Calu3 (cell line): ENCODE measurements at places on chromosomes 5 and 9. TPM values are rescaled to one million over a fixed set of nuclear protein-coding genes. Genes with fewer than 3 reads are reported as not detected.

ZNF883 gene
- 2.0 and 2.2 TPM in 2 replicates for total RNA-seq

RASGEF1C gene
- total RNA-seq: not detected in 2 replicates

CD274 gene
- 1.9 and 3.6 TPM in 2 replicates for total RNA-seq

ARRDC1 gene
- total RNA-seq: 86.4 and 93.7 TPM in 2 replicates

SPINK13 gene
- total RNA-seq: not detected in 2 replicates

APBA1 gene
- total RNA-seq: 4.4 and 6.7 TPM in 2 replicates

- H3K4me1 ChIP-seq: peaks cover 25% of the 10 kb centered on the region
- H3K27me3 ChIP-seq: peaks cover 10% of the 10 kb centered on the region
- H3K27ac ChIP-seq: no peak overlapping the region
- DNase-seq: no peak
- peaks cover 16% of the 10 kb centered on the region for H3K36me3 ChIP-seq
Observed at GRCh38 chr5:132224716-132225115, 2.9 kb downstream of the P4HA2 start.

DNA sequence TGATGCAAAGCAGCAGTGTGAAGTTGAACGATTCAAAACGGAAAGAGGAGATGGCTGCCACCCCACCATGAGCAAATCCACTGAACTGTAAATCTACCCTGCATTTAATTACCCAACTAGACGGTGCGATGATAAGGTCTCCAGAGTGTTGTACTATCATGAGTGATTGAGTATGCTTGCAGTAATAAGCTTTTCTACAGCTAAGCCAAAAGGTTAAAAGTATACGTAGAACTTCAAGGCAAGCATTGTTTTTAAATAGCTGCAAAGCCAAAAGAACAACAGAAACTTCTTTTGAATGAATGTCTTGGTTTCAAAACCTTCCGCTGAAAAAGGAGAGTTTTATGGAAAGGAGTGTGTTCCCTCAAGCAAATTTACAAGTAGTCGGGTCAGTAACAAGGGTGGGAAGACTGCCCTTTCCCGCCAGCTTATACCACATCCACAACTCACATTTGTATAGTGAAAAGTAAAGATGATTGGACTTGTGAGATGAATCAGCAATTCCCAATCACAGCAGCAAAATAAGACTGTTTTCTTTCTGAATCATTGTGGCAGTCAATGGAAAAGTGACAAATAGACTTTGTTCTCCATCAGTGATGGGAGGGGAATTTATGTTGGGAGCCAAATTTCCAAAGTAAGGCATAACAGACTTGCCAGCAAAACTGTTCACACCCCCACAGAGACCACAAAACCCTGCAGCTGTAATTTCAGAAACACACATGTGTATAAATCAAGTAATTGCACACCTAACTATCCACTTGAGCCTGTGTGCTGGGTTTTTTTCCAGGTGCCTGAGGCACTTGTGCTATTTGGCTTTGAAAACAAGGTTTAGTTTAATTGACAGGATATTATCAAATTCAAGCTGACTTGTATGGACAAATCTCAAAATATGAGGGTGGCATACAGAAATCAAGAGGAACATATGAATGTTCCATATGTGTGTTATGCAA, 407.7 kb upstream of the GRAMD2B start:
- H3K4me1 ChIP-seq: peaks cover 18% of the 10 kb centered on the region
- H3K4me3 ChIP-seq: no peak overlapping the region
- H3K27ac ChIP-seq: no peak overlapping the region
- H3K36me3 ChIP-seq: no peaks in the 10 kb centered on the region
- DNase-seq: no peak

DNA sequence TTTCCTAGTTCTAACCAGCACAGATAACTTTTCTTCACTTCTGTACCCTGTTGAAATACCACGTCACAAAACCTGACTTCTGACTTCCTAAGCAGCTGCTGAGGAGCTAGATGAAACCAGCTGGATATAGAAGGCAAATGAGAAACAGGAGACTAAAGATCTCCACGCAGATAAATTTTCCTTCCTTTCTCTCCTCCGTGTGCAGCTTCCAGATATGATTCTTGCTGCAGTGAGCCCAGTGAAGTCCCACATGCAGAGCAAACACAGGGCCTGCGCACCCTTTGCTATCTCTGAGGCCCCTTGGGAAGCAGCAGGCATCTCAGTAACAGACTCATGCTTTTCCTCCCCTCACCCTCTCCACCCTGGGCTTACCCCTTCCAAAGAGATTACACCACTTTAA, 1638.3 kb downstream of the MAT2B start:
- no peaks in the 10 kb centered on the region for H3K27me3 ChIP-seq
- no peaks in the 10 kb centered on the region for H3K4me1 ChIP-seq
- H3K36me3 ChIP-seq: no peaks in the 10 kb centered on the region

DNA sequence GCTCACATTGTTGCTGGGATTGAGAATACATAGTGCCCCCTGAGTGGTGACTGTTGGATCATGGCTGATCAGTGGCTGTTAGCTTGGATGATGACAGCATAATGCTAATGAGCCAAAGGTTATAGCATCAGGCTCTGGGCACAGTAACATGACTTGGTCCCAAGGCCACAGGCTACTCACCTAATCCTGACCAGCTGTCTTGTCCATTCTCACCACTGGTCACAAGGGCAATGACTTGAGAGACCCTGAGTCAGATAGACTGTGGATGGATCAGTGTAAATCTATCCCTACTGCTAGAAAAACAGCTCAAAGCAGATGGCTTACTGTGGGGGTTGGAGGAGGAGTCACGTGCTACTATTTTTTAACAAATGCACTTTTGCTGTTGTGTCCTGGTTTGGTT, 74.7 kb downstream of the AOPEP start:
- no peaks in the 10 kb centered on the region for H3K27me3 ChIP-seq
- DNase-seq: no peak
- peaks cover 55% of the 10 kb centered on the region for H3K4me1 ChIP-seq
- H3K27ac ChIP-seq: peak overlapping the region; percentile 90
- H3K4me3 ChIP-seq: peak overlapping the region; percentile 51

GRCh38 chr9:36929350-36929675, 104.8 kb downstream of the PAX5 start:
- H3K27ac ChIP-seq: peak overlapping the region; percentile 42
- H3K4me1 ChIP-seq: peaks cover 22% of the 10 kb centered on the region
- H3K27me3 ChIP-seq: no peaks in the 10 kb centered on the region
- no peak overlapping the region for H3K4me3 ChIP-seq

- no peaks in the 10 kb centered on the region for H3K27me3 ChIP-seq
- H3K36me3 ChIP-seq: no peaks in the 10 kb centered on the region
- H3K27ac ChIP-seq: no peak overlapping the region
- peaks cover 9% of the 10 kb centered on the region for H3K4me1 ChIP-seq
- H3K4me3 ChIP-seq: no peak overlapping the region
Observed at GRCh38 chr9:108525186-108525585, 330.6 kb downstream of the ACTL7B start.

DNA sequence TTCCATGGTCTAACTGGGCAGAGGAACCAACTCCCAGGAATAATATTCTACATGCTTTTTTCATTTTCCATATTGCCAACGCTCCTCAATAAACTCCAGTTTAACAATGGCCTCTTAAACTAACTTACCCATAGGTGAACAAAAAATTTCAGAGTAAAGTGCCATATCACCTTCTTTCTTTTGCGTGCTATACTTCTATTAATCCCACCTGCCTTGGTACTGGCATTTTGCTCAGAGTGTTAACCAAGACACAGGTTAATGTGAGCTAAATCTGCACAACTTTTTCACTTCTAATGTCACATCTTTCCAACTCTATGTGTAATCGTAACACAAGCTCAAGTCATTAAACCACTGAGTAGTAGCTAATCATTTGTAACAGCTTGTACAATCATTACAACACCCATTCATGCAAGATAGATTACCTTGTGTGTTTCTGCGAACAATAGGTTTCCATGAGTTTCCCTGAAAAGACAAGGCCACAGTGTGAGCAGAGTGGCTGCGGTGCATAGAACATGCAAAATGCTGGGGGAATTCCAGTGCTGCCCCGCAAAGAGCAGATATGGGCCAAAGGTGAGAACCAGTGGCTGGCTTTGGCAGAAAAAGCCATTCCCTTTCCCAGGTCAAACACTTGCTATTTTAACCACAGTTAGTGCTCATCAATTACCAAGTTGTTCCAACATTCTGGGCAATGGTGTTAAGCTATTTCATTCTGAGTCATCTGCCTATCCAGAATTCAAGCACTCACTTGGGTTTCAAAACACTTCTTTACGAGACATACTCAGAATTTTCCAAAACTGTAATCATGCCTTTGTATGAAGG, 42.8 kb downstream of the TIMD4 start:
- H3K27ac ChIP-seq: no peak overlapping the region
- H3K36me3 ChIP-seq: no peaks in the 10 kb centered on the region
- H3K27me3 ChIP-seq: no peaks in the 10 kb centered on the region
- peaks cover 9% of the 10 kb centered on the region for H3K4me1 ChIP-seq
- H3K4me3 ChIP-seq: no peak overlapping the region

- H3K36me3 ChIP-seq: no peaks in the 10 kb centered on the region
- DNase-seq: no peak
- no peak overlapping the region for H3K4me3 ChIP-seq
- no peaks in the 10 kb centered on the region for H3K4me1 ChIP-seq
- peaks cover 61% of the 10 kb centered on the region for H3K27me3 ChIP-seq
Observed at GRCh38 chr5:133121080-133121479, 69.3 kb downstream of the HSPA4 start.

DNA sequence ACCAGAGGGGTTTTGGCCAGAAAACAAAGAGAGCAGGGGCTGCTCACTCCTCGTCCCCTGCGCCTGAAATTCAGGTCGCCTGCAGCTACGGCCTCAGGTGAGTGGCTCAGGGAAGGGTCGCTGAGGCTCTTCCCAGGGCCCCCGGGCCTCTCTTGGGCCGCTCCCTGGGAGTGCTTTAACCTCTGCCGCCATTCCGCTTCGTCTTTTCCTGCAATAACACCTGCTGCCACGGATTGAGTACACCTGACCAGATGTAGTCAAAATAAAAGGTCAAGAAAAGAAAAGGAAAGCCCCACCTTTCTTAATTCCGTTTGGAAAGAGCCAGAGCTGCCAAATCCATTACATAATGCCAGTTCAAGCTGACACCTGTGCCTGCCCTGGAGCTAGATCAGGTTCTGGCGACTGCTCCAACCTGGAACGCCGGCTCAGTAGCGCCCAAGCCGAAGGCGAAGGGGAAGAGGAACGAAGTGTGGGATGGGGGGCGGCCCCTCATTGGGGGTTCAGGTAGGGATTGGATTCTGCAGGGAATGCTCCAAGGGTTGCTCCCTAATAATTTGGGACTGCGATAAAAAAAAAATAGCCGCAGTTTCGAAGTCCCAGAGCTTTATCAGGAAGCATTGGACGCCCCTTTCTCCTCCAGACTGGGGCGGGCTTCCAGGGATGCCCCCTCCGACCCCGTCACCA, 193.9 kb downstream of the MEF2C start:
- peaks cover 34% of the 10 kb centered on the region for H3K4me1 ChIP-seq
- H3K27me3 ChIP-seq: peaks cover 38% of the 10 kb centered on the region
- H3K36me3 ChIP-seq: peaks cover 24% of the 10 kb centered on the region
- no peak overlapping the region for H3K4me3 ChIP-seq

DNA sequence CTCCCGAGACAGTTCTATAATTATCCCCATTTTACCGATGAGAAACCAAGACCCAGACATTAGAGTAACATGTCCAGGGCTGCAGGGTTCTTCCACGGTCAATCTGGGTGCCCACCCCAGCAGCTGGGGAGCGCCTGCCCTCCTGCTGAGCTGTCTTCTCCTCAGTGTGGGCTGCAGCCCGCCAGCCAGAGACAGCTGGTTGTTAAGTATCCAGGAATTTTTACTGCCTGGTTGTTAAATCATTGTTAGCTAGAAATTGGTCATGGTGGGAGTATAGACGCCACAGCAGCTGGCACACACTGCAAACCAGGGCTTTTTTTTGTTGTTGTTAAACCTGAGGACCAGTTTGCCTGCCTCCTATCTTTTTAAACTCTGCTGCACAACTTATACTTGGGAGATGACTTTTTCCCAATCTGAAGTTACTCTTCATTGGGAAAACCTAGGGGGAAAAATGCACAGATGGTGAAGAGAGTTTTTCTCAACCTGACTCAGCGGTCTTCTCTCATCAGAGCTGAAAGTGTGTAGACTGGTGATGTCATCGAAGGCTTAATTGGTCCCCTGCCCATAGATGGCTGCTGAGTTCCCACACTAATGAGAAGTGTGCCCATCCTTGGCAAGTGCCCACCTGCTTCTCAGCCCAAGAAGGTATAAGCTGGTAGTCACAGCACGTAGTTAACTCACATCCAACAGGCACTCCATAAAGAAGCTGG, 208.6 kb downstream of the DRD1 start:
- H3K27ac ChIP-seq: no peak overlapping the region
- no peaks in the 10 kb centered on the region for H3K27me3 ChIP-seq
- H3K4me3 ChIP-seq: no peak overlapping the region

DNA sequence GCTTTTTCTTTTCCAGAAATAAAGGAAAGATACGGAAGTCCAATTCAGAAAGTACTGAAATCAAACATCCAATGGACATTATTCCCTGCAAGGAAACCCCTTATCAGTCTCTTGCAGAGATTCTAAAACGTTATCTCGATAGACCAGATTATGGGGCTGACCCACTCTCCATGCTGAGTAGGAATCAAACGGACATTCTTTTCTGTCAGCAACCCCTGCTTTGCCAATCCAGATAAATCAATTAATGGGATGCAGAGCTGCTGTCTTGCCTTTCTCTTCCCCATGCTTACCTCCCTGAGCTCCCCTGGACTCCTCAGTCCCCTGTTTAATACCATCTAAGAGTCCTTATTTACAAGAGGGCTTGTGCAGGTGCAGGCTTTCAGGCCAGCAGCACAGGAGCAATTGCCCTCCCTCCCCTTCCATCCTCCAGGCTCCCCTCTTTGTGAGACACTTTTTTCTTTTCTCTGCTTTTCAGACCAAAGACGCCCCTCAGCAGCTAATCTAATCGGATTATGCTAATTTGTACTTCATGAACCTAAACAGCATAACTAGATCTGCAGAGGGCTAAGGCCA, 14.2 kb downstream of the TAL2 start:
- H3K4me3 ChIP-seq: no peak overlapping the region
- peaks cover 19% of the 10 kb centered on the region for H3K4me1 ChIP-seq
- no peak overlapping the region for H3K27ac ChIP-seq
- no peaks in the 10 kb centered on the region for H3K36me3 ChIP-seq
- DNase-seq: no peak

GRCh38 chr9:109974143-109974917, 194.3 kb downstream of the PALM2AKAP2 start:
- no peak for DNase-seq
- no peak overlapping the region for H3K27ac ChIP-seq
- no peaks in the 10 kb centered on the region for H3K4me1 ChIP-seq
- no peaks in the 10 kb centered on the region for H3K27me3 ChIP-seq

DNA sequence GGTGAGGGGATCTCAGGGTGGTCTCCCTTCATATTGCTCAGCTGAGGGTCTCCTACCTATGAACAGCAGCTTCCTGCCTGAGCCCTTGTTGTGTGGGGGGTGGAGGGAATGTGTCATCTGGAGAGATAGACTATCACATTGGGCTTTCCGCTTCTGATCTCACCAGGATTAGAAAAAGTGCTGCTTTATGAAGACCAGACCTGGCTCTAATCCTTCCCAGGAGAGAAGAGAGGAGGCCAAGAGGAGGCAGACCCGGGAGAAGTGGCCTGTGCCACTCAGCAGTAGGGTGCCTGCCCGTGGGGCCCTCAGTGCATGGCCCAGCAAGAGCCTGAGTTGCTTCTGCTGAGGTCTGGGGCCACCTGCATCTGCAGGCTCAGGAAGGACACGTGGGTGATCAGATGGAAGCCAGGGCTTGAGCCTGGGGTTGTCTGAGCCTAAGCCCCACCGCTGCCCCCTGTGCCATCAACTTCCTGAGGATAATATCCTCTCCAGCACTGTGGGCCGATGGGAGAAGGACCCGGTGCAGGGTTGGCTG, 22.1 kb upstream of the COL5A1 start:
- no peaks in the 10 kb centered on the region for H3K4me1 ChIP-seq
- no peak overlapping the region for H3K27ac ChIP-seq
- H3K27me3 ChIP-seq: peaks cover 42% of the 10 kb centered on the region
- H3K36me3 ChIP-seq: no peaks in the 10 kb centered on the region
